ENCODE measurements at places on chromosomes 12 and 14.
A peak's percentile ranks its signal among the peaks of the same experiment; 100 is the strongest.

DNA sequence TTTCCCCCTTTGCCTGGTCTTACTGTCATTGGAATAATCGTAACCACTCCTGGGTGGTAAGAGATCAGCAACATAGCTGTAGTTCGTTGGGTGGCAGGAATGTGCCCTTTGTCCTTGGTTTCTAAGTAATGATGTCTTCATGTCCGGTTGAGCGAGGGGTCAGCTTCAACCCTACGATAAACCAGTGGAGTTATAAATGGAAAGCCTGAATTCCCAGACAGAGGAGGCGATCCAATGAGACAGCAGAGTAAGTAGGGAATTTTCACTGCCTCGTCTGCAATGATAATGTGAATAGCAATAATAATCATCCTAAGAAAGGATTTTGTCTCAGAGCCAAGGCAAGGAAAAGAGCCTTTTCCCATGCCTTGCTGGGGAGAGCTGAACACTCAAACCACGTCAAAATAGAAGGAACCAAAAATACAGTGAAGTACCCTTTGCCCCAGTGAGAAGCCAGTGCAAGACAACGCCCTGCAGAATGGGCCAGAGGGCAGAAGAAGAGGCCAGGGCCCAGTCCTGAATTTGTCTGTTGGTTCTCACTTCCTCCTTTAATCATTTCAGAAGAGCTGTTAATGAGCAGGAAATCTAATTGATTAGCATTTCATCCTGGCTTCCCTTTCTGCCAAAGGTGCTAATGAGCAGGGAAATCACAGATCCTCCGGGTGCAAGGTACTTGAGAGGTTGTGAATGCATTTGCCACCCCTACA lies 330.7 kb downstream of the CACNA1C start:
- no peak for DNase-seq

- DNase-seq, result peak; percentile 19
Observed at GRCh38 chr12:121033625-121034349, 5.3 kb downstream of the OASL start.

DNA sequence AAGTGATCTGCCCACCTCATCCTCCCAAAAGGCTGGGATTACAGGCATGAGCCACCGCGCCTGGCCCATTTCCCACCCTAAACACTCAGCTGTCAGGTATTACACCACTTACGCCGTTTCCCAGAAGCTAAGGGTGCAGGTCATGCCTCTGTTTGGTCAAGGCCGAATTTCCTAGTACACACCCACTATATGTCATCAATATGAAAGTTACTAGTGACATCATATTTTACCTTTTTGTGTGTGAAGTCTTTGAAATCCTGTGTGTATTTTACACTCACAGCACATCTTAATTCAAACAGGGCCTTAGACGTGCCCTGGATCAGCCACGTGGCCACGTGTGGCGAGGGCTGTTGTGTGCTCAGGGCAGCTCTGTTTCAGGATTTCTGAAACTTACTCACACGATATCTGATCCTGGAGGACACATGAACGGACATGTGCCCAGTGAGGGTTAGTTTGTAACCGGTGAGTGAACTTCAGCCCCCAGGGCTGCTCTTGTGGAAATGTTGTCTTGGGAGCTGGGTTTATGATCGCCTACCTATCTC lies 51.8 kb downstream of the GLT1D1 start:
- DNase-seq, result no peak

DNA sequence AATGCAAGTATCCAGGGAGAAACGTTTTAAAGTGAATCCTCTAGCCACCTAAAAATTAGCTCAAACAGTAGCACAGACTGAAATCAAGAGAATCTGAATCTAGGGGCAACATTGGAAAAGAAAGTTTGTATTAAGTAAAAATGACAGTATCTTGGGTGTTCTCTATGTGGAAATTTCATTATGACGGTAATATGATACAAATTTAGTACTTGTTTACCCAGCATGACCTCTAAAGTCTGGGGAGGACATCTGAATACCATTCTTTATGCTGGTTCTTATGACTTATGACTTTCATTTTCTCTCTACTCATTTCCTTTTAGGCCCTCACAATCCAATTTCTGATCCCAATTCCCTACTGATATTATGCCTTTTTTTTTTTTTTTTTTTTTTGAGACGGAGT lies 14.0 kb downstream of the GTSF1 start:
- no peak for DNase-seq

- no peak for DNase-seq
Observed at GRCh38 chr14:93033983-93034670, 81.6 kb downstream of the ITPK1 start.

DNA sequence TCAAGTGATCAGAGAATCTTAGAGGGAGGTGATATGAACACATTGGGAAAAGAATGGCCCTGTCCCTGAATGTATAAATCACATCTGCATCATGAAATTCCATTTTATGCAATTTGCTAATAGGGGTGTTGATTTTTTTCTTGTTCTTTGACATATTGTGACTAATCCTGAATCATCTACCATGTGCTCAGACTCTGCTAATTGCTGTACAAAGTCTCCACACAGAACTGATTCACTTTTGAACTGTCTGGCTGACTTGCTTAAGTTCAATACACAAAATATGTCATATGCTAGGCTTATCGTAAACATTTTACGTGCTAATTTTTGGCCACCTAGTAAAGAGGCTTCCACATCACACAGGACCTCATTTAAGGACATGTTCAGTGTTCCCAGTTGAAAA lies 2.6 kb downstream of the TMEM132D start:
- DNase-seq, result no peak

DNA sequence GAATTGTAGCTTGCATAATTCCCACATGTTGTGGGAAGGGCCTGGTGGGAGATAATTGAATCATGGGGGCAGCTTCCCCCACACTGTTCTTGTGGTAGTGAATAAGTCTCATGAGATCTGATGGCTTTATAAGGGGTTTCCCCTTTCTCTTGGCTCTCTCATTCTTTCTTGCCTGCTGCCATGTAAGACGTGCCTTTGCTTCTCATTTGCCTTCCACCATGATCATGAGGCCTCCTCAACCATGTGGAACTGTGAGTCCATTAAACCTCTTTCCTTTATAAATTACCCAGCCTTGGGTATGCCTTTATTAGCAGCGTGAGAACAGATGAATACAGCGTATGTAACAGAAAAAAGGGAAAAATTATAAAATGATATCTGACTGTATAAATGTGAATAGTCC lies 21.1 kb downstream of the C12orf71 start:
- DNase-seq, result no peak

DNA sequence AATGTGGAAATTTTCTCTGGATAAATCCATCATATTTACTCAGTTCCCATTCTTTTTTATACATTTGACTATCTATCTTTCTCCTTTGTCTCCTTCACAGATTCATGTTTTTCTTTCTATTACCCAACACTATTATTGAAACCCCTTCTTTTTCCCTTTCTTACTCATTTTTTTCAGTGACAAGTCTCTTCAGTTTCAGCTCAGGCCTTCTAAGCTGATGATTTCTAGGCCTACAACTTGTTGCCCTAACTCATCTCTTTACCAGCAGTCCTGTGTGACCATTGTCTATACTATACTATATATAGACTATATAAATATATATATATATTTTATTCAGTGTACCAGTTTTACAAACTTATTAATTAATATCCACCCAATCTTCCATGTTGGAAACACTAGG lies 31.8 kb downstream of the SLC16A7 start:
- no peak for DNase-seq
